ENCODE measurements at places on chromosomes 3 and 15.

- no peak for DNase-seq
These were observed 700.6 kb upstream of the CFAP20DC start for GRCh38 chr3:59750391-59750790.

DNA sequence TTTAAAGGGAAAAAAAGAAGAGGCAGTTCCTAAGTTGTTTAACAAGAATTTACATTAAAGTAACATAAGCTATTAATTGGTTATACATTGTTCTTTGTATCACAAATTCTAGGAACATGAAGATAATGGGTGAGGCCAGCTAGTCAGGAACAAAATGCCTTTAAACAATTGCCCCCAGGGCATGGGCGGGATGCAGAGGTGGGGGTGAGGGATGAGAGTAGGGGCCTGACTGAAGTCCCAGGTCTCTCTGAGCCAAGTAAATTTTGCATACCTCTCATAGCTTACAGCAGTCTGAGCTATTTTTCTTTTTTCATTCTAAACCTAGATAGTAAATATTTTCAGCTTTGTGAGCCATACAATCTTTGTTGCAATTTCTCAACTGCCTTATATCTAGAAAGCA lies 77.8 kb upstream of the RNU6-1 start:
- no peak for DNase-seq

DNA sequence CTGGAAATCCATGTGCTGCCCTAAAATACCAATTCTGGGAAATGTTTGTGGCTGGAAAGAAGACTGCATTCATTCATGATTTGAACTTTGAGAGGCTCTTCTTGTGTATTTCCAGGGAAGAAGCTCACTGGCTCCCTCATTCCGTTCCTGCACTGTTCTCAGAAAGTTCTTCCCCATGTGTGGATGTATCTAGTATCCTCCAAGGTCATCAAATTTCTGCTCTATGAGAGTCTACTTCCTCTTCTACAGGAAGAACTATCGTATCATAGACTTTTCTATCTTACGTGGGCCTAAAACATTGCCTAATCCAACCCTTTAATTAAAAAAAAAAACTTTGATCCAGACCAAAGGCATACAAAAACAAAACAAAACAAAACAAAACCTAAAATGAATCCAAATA lies 2.9 kb downstream of the CCR3 start:
- no peak for DNase-seq

- DNase-seq, result no peak
These were observed 68.2 kb upstream of the THBS1 start for GRCh38 chr15:39512643-39513042.
